Bone marrow (tissue), 2 donors: ENCODE measurements at places on chromosomes 5 and 9.
A peak's percentile ranks its signal among the peaks of the same experiment; 100 is the strongest.

DNA sequence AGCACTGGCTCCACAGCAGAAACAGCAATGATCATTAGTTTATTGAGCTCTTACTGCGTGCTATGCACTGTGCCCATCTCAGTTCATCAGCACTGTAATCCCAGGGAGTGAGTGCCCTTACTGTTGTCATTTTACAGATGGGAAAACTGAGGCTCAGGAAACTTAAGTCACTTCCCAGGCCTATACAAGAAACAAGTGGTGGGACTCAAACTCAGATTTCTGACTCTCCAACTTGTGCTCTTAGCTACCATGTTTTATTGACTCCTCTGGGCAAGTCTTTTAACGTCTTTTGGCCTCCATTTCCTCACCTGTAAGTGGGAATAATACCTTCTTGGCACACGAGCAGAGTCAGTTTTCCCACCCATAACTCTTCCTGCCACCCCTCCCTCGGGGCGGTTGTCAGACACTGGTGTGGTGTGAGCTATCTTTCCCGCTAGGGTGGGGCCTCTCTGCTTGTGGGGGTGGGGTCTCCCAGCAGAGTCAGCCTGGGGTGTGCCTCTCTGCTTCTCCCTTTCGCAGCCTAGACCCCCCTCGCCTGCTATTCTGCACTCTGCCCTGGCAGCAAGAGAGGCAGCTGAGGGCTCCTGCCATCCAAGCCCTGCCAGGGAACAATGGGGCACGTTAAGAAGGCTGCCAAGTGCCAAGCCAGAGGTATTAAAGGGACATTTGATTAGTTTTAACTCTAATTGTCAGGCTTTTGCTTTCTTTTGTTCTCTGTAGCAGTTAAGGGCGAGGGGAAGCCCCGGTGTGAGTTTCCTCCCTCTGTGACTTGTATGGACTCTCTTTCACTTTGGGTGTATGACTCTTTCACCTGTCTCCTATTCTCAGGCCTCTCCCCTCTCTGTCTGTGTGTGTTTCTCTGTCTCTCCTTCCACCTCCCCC is 12.1 kb downstream of the GALNT10 start:
- DNase-seq = peak; percentile 3

GRCh38 chr5:92640340-92640739 is 940.7 kb downstream of the NR2F1-AS1 start:
- DNase-seq = no peak

DNA sequence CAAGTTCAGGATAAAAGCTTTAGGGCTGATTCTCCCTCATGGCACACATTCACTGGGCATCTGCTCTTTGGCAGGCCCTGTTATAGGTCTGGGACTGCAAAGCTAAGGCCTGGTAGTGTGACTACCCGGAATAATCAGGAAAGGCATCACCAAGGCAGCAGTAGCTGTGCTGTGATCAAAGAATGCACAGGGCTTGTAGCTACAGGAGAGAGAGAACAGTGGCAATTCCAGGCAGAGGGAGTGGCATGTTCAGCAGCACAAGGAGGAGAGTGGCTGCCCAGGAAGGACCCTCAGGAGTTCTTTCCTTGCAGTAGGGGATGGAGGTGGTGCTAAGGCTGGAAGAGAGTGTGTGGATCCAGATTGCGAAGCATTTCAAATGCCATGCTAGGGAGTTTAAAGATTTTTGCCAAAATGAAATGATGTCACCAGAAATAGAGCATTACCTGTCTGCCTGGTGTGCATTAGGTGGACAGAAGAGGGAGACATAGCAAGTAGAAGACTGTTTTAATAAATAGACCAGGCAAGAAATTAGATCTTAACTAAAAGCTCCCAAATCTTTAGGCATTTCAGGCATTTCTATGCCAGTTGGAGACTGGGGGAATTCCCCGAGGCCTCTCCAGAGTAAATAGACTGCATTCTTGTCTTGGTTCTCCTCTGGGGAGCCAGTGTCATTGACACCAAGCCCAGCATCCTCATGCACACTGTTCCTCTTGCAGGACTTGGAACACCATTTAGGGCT is 69.1 kb downstream of the GPR21 start:
- DNase-seq = no peak

DNA sequence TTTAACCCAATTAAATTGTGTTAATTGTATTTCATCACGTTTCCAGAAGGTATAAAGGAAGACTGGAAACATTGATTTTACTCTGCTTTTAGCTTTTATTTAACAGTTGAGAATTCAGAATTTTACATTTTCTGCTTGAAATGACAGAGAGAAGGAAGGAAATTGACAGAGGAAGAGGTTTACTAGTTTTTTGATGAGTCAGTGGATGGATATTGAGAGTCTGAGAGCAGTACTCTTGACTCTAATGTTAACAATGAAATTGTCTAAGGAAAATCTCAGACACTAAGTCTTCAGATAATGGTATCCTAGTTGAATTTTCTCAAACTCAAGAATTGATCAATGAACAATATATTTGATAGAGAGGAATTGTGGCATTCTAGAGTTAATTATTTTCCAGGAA is 60.6 kb downstream of the IPO11 start:
- no peak for DNase-seq

GRCh38 chr5:14243766-14244165 is 100.6 kb downstream of the TRIO start:
- no peak for DNase-seq

DNA sequence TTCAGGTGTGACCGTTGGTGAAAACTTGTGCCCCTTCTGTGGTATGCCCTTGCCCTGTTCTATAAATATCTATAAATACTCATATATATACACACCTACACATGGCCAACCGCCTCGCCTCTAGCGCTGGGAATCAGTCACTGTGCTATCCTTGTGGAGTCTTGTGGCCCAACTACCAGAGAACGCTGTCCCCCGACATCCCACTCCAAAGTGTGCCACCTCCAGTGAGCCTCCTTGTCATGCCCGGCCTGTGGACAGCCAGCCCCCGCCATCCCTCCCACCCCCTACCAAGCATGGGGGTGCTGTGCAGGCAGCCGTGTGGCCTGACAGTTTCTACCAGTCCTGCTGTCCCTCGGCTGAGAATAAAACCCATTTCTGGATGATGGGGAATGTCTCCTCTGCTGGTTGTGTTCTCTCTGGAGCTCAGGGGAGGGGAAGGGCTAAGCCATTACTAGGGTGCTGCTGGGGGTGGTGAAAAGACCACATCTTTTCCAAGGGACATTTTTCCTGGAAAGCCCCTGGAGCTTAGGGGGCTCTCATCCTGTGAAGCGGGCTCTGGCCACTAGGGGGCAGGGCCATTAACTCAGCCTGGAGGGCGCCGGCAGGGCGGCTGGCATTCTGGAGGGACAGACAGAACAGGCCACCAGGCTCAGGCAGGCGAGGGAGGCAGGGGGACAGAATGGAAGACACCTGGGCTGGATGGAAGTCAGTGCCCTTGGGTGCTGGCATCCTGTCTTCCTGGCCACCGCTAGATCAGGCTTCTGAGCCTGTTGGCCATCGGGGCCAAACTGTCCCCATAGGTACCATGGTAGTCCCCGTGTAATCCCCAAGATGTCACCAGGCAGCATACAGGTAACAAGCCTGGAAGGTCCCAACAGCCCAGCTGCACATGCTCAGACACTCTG is 20.7 kb downstream of the GOLGA2 start:
- peak; percentile 20 for DNase-seq

DNA sequence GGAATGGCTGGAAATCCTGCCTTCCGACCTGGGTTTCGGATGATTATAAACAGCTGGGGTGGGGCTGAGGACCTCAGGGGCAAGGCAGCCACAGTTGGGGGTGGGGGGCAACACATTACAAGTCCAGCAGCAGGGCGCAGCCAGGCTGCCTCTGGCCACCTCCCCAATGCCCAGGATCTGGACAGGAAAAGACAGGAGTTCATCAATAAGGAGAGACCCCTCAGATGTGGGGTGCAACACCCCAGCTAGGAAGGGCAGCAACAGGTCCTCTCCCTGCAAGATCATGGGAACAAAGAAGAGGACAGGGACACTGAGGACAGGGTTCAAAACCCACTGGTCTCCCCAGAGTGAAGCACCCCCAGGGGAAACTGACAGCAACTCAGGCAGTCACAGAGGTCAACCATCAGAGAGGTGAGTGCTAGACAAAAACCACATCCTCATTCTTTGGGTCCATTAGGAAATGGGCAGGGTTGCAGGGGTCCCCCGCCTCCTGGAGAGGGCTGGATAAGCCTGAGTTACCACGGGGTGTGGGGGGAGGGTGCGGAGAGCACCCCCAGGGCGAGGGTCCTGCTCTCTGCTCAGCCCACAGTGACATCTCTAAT is 33.5 kb downstream of the SEMA4D start:
- no peak for DNase-seq

DNA sequence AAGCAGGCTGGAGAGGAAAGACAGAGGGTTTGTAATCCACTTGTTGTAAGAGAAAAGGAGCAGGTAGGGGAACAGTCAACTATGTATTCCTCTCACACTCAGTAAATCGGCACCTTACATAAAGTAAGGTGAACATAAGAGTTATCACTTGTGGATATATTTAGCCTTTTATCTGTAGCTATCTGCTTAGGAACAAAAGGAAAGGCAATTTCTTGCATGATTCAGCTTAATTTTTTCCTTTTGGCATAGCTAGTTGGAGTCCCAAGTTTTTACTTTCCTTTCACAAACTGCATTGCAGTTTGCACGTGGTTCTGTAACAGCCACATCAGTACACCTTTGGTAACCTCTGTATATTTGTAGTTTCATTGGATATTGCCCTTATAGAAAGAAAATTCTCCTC is 250.9 kb upstream of the PIK3R1 start:
- no peak for DNase-seq

DNA sequence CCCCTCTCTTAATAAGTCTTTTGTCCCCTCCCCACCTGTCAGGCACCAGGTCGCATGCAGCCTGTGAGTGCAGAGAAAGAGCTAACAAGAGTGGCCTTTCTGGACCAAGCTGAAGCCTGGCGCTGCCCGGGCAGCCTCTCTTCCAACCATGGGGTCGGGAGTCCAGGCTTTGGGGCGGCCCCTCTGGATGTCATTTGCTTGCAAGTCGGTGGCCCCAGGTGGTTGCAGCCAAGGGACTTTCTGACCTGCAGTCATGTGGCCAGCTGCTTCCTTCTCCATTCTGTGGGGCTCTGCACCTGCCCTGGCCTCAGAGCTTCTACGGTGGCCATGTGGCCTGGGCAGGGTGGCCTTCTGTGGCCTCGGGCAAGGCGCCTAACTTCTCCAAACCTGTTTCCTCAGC is 159.7 kb downstream of the DAB2IP start:
- DNase-seq = no peak

DNA sequence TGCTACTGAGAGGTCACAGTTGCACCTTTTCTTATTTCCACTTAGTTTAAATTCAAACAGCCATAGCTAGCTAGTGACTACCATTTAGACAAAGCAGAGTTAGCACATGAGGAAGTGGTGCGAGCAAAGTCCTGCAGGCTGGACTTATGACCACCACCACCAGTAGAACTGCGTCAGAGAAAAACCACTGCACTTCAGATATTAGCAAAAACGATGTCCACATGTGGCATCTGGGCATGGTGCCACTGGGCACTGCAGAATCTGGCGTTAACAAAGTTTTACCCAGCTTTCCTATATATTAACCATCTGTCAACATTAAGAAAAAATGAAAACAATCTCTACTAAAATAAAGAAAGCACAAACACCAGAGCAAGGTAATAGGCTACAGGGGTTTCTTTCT is 80.1 kb downstream of the SPTLC1 start:
- no peak for DNase-seq

- DNase-seq = no peak
Observed at GRCh38 chr9:110537841-110538646, 41.5 kb downstream of the SVEP1 start.

DNA sequence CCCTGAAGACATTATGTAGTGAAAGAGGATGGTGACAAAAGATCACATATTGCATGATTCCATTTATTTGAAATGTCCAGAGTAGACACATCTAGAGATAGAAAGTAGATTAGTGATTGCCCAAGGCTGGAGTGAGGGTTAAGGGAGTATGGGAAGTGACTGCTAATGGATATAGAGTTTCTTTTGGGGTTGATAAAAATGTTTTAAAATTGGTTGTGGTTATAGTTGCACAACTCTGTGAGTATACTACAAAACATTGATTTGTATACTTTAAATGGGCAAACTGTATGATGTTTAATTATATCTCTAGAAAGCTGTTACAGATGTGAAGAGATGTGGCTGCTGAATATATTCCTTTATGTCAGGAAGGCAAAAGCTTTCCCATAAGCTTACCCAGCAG is 202.8 kb downstream of the CCDC171 start:
- DNase-seq = no peak

- DNase-seq = no peak
Observed at GRCh38 chr5:44875661-44876605, 67.2 kb downstream of the MRPS30 start.
